B cell (primary cell): ENCODE measurements at places on chromosomes 11 and 22.

- DNase-seq: no peak
These were observed 38.2 kb upstream of the RAB38 start for GRCh38 chr11:88213406-88213805.

- no peak for DNase-seq
These were observed 501 bp upstream of the PTPN5 start for GRCh38 chr11:18791969-18792628.

DNA sequence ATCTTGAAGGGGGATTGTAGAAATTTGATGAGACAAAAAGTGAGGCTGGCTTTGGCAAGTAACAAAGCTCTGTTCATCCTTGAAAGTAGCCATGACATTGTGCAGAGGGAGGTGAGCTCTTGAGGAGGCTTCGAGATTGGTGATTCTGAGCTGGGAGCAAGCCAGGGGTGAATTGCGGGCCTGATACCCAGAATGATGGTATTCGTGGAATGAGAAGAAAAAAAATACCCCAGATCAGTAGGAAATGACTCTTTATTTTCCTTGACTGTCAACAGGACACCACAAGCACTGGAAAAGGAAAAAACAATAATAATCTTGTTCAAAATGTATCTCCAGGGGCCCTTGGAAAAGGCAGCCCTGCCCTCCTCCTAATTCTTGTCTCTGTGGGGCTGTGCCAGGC is 62.7 kb downstream of the TSPAN18 start:
- DNase-seq: no peak

GRCh38 chr11:91984033-91984584 is 240.5 kb upstream of the FAT3 start:
- no peak for DNase-seq

DNA sequence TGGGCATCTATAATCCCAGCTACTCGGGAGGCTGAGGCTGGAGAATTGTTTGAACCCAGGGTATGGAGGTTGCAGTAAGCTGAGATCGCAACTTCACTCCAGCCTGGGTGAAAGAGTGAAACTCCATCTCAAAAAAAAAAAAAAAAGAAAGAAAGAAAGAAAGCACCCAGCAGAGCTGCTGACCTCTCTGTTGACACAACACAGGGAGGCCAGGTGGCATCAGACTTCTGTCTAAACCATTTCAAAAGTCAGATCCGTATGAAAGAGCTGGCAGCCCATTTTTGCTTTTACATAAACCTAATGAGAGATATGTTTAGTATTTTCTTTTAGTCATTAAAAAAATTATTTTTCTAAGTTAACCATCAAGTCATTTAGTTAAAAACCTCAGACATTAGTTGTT is 64.4 kb upstream of the RRM1 start:
- no peak for DNase-seq

DNA sequence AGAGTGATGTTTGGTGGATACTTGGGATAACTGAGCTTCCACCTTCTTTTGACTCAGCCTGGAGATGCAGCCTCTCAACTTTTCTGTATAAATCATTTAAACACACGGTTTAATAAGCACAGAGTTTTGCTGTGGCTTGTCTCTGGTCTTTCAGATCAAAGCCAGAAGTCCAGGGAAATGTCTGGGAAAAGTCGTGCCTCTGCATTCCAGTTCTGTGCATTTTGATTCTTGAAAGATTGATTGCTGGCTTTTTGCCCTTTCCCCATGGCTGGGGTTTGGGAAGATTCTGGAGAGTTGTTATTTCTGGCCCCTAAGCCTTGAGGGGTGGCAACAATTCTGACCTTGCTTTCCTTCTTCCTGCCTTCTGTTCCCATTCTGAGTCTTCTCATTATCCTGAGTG is 154.1 kb downstream of the COMMD9 start:
- DNase-seq: no peak

GRCh38 chr11:17277024-17277584 is 565 bp downstream of the NUCB2 start:
- DNase-seq: no peak

DNA sequence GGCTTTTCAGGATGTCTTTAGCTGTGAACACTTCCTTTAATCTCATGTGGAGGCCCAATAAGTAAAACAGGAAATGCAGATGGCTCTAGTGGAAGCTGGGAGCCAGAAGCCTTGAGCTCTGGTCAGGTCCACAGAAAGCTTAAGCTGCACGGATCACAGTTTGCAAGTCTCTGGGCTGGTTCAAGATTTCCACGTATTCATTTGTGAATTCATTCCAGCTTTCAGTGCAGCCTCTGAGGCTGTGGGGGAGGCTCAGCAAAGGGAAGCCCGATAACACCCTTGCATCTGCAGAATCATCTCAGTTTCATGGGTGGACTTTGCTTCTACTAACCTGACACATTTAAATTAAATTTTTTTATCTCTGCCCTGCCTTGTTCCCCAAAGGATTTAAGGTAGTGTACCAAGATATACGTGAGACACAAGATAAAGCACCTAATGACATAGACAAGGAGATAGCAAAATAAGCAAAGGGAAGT is 65.6 kb downstream of the ISX start:
- DNase-seq: no peak

- DNase-seq: no peak
These were observed 15.7 kb downstream of the LRP4 start for GRCh38 chr11:46902694-46903093.
